ENCODE measurements at places on chromosomes 2 and 18. TPM values are rescaled to one million over a fixed set of nuclear protein-coding genes. Genes with fewer than 3 reads are reported as not detected.

GRCh38 chr2:45777996-45778719 lies 126.7 kb downstream of the PRKCE start:
- no peak for DNase-seq

- no peak for DNase-seq
Observed at GRCh38 chr18:31244771-31245394, 73.1 kb upstream of the DSG1 start.

DNA sequence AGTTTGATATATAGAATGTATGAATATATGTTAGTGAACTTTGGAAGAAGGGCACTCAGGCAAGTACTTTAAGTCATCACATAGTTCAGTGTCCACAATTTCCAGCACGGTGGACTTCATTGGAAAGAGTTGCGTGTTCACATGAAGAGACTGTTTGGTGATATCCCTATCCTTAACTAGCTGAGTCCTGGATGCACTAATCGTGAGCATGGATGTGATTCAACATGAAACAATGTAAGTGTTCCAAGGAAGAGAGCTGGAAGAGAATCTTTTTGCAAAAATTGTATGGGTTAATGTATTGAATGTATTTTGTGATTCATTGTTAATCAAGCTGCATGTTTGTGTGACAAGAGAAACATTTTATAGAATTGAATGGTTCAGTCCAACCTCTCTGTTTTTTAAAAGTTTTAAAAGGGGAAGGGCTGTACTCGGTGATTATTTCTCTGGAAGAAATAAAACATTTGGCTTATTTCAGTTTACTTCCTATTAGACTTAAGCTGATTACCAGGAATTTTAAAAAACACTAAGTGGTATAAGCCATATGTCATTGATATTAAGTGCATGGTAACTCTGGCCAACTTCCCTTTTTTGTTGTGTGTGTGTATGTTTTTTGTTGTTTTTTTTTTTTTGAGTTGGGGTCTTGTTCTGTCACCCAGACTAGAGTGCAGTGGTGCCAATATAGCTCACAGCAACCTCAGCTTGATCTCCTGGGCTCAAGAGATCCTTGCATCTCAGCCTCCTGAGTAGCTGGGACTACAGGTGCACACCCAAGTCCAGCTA lies 8.6 kb downstream of the XRCC5 start:
- DNase-seq: no peak

Gene CREG2
- total RNA-seq: not detected

GRCh38 chr2:101775636-101776035 lies 78.1 kb downstream of the MAP4K4 start:
- no peak for DNase-seq

DNA sequence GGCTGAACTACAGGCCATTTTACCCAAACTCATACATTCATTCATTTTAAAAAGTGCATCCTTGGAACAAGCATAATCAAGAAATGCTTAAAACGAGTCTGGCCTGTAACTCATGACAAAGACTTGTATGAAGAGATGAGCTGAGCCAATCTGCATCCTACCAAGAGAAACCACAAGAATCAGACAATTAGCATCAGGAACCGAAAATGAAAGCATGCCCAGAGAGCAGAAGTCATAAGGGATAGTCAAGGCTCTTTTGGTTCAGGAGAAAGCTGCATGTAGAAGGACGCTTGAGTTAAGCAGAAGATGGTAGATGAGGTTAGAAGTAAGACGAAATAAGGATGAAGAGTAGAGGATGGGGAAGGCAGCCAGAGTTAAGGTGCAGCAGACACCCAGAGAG lies 137.0 kb upstream of the CTNNA2 start:
- DNase-seq: no peak

Gene INO80C
- total RNA-seq: 4.9 TPM

Gene G6PC2
- not detected for total RNA-seq

Gene ERICH2
- 1.1 TPM for total RNA-seq

Gene COLEC12
- 41.9 TPM for total RNA-seq

- DNase-seq: no peak
Observed at GRCh38 chr2:72562451-72563153, 263.2 kb downstream of the EXOC6B start.

DNA sequence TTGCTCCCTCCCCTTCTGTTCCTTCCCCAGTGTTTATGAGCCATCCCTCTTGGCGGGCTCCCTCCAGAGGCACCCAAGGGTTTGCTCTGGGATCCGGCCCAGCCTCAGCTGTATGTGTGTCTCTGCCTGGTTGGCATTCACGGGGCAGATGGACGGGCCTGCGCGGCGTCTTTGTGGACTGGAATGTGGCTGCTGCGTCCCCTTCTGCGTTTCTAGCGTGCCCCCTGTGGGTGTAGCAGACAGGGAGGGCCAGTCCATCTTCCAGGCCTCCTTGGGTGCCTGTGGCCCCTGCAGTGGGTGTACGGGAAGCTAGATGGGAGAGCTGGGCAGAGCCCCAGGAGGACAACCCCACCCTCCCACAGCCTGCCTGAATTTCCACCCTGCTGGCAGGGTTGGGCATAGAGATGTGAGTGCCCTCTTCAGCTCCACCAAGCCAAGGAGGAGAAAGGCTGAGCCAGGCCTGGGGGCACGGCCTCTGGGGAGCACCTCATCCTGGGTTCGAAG lies 15.7 kb downstream of the GPC1 start:
- no peak for DNase-seq

GRCh38 chr2:233080836-233081229 lies 20.7 kb downstream of the INPP5D start:
- no peak for DNase-seq

- peak; percentile 31 for DNase-seq
Observed at GRCh38 chr18:7789856-7790552, 222.9 kb downstream of the PTPRM start.

DNA sequence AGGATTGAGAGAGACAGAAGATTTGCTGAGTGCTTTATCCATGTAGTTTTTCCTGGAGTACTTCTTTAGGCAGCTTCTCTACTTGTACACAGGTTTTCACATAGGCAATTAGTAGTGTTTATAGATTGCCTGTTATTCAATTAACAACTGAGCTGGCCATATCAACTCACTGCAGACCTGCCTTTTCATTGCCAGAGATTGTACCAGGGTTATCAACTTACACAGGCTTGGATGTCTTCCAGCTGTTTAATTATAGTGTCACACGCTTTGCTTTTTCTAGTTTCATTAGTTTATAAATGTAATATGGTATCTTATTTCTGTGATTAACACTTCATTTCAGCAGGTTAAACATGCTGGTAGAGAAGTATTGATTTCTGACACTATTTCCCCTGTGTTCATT lies 125.9 kb downstream of the GPD2 start:
- no peak for DNase-seq

DNA sequence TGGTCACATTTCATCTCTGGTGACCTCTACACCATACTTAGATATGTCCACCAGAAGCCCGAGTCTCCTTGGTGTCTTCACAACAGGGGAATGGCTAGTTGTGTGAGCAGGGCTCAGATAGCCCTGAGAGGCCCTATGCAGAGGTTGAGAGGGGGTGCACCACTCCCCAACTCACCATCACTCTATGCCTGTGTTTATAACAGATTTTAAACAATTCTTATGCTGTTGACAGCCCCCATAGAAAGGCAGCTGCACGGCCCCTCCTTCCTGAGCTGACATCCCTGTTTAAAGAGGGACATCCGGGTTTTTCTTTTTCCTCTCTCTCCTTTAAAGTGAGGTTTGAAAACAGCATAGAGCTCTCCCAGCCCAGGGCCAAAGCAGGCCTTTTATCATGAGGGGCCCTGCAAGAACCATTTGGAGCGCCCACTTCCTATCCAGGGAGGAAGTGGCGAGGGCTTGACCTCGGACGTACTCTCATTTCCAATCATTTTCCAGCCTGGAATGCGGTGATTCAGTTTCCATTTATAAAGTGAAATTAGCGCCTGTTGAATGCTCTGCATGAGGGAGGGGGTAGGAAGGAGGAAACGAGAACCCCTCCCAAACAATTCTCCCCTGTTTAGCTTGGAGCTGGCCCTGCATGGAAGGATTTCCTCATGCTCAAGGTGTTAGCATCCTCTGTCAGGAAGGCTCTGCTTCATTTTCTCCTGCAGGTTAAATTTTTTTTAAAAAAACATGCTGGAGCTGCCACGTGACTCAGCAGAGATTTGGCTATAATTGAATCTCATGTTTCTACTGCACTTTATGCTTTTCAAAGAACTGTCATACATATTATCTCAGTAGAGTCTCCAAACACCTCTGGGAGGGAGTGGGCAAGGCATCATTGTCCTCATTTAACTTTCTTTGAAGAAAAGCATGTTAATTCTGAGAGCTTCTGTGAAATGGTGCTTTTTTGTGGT lies 117.5 kb downstream of the DDX1 start:
- DNase-seq: no peak

- peak; percentile 34 for DNase-seq
Observed at GRCh38 chr2:200377355-200378336, 71.2 kb downstream of the SPATS2L start.

- DNase-seq: no peak
Observed at GRCh38 chr2:164773635-164774034, 68.0 kb downstream of the COBLL1 start.

Gene NEU2
- total RNA-seq: not detected

GRCh38 chr2:205930209-205930608 lies 155.8 kb downstream of the INO80D start:
- no peak for DNase-seq

Gene KHK
- total RNA-seq: 0.14 TPM

Gene CRYGD
- total RNA-seq: not detected

DNA sequence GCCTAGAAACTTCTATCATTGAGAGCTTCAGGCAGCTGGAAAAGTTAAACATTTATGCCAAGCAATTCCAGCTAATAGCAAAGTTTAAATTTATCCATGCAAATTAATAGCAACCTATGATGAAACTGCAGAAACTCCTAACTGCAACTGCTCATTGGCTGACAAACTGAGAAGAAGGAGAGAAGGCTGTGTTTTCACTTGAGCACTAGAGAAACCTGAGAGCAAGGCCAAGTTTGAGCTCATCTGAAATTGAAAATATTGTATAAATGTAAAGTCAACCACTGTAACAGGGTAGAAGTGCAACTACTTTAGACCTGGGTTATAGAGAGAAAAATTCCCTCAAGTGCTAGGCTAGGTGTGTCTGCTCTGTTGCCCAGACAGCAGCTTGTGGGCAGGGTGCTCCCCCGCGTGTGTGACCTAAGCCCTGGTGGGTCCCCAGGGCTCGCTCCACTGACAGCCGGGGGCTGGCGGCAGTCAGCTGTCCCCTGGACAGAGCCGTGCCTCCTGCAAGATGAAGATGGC lies 50.2 kb downstream of the CABYR start:
- DNase-seq: no peak

- DNase-seq: peak; percentile 37
Observed at GRCh38 chr2:102166189-102166845, 20.5 kb upstream of the IL1RL2 start.

GRCh38 chr2:233418761-233419546 lies 64.7 kb downstream of the DGKD start:
- peak; percentile 80 for DNase-seq

- DNase-seq: no peak
Observed at GRCh38 chr18:2976218-2977132, 36.5 kb downstream of the LPIN2 start.

DNA sequence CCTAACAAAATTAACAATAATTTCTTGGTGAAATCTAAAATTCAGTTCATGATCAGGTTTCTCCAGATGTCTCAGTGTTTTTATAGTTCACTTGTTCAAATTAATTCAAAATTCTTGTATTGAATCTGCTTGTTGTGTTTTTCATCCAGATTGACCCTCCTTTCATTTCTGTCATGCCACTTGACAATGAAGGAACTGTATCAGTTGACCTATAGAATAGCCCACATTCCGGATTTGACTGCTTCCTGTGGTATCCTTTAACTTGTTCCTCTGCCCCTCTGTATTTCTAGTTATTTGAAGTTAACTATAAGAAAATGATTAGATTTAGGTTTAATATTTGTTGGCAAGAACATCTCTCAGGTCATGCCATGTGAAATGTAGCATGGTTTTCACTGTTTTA lies 53.3 kb downstream of the TWSG1 start:
- no peak for DNase-seq

DNA sequence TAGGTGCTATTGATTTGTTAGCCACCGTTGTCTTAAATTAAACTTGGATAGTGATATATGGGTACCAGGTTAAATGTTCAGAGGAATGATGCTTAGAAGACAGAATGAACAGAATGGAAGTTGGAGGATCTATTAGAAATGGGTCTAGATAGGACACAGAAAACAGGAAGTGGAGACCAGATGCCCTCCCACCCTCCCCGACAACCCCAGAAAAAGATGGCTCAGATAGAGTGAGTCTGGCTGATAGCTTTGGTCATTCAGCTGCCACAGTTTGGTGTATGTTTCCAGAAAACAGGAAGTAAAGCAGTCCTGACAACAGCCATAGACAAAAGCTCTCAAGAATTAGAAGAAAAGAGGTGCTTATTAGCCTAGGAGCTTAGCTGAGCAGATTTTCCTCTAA lies 71.5 kb upstream of the DSG1 start:
- no peak for DNase-seq

- no peak for DNase-seq
Observed at GRCh38 chr2:222733470-222733845, 62.0 kb downstream of the MOGAT1 start.

GRCh38 chr2:139613264-139613663 lies 833.1 kb upstream of the NXPH2 start:
- no peak for DNase-seq

GRCh38 chr2:229715895-229716507 lies 1.6 kb upstream of the DNER start:
- DNase-seq: peak; percentile 49

Gene FTCDNL1
- 2.3 TPM for total RNA-seq

Gene RAMP1
- total RNA-seq: not detected

Gene ATP8B1
- total RNA-seq: 0.64 TPM

- DNase-seq: no peak
Observed at GRCh38 chr2:54008439-54008838, 37.6 kb upstream of the PSME4 start.

DNA sequence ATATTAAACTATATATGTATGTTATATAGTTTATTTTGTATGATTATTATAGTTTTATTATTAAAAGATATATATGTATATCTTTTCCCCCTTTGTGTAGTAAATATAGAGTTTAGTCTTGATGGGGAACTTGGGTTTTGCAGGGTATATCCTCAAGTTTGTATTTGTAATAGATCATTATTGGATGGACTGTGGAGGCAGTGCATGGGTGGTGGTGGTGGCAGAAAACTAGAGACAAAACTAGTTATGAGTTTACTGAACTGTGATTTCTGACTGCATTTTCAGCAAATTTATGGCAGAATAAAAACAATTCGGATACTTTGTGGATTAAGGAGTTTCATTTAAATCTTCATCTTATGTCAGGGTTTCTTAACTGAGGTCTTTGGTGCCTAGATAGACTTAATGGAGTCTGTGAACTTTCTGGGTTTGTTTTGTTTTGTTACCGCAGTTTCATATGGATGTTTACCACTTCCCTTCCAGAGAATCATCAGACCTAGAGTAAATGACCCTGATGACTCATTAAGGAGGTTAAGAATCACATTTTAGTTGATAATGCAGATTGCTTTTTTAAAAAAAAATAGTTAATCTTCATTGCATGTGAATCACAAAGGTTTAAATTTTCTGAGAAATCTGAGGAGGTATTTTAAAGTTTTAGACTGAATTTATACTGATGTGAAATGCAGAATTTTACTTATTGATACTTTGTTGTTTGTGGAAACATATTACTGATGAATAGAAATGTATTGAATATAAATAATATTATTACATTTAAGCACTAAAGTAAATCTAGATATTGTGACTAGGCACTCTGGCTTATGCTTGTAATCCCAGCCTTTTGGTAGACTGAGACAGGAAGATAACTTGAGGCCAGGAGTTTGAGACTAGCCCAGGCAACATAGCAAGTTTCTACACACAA lies 14.5 kb downstream of the EPC2 start:
- DNase-seq: peak; percentile 62

Gene MERTK
- 0.62 TPM for total RNA-seq

Gene IGFBP2
- total RNA-seq: 11.6 TPM

GRCh38 chr2:230891509-230891908 lies 26.8 kb downstream of the ITM2C start:
- no peak for DNase-seq

All from H4 (cell line).